ENCODE measurements at places on chromosomes 16 and 17.

GRCh38 chr16:48187779-48188178 lies 32.0 kb upstream of the ABCC12 start:
- no peak for DNase-seq

DNA sequence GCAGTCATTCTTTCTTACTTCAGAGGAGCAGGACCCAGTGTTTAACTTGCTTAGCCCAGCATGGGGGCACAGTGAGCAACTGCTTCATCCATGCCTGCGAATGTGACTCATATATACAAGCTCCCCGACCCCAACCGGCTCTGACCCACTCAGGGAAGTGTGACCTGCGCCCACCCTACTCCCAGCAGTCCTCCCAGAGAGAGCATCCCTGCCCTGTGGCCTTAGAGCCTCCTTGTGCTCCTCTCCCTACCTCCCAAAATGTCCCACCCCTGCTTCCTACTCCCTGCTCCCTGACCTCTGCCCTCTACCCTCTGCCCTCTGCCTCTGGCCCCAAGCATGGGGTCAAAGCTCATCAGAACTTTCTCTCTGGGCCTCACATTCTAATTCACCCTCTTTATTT lies 46.9 kb upstream of the DLX4 start:
- no peak for DNase-seq

- DNase-seq, result no peak
Observed at GRCh38 chr16:66083171-66083570, 283.3 kb upstream of the CDH5 start.

DNA sequence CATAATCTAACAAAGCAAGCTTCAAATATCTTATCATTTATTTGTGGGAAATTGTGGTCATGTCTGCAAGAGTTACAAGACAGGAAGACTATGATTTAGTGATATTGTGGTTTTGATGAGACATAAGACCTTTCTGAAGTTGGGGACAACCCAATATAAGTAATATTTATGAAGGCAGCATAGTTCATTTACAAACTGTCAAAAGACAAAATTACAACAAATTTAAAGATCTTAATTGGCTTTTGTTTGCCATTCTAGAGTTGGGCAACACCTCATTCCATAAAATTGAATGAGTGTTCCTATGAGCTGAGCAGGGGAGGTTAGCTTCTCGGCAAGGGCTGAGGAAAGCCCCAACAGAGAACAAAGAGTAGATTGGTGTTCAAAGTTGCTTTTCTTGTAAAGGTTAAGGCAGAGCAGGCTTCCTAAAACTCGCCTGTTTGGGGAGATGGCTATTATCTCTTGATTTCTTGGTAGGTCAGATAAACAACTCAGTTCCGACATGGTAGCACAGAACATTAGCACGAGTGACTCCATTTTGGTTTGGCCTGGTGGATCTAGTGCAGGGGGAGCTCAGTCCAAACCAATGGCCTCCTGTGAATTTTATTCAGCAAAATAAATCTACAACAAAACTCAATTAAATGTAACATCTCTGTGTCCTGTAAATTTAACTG lies 10.9 kb upstream of the MMD start:
- DNase-seq, result no peak

GRCh38 chr16:72501739-72502593 lies 330.0 kb upstream of the PMFBP1 start:
- DNase-seq, result no peak

GRCh38 chr17:77436481-77436880 lies 295.7 kb downstream of the SEC14L1 start:
- DNase-seq, result no peak

GRCh38 chr17:29005936-29006511 lies at the start of gene SEZ6:
Gene SEZ6, minus strand, starts transcription at chr17:29006033. Its CDS starts 164 bp downstream, at chr17:29005869.
- DNase-seq, result no peak

DNA sequence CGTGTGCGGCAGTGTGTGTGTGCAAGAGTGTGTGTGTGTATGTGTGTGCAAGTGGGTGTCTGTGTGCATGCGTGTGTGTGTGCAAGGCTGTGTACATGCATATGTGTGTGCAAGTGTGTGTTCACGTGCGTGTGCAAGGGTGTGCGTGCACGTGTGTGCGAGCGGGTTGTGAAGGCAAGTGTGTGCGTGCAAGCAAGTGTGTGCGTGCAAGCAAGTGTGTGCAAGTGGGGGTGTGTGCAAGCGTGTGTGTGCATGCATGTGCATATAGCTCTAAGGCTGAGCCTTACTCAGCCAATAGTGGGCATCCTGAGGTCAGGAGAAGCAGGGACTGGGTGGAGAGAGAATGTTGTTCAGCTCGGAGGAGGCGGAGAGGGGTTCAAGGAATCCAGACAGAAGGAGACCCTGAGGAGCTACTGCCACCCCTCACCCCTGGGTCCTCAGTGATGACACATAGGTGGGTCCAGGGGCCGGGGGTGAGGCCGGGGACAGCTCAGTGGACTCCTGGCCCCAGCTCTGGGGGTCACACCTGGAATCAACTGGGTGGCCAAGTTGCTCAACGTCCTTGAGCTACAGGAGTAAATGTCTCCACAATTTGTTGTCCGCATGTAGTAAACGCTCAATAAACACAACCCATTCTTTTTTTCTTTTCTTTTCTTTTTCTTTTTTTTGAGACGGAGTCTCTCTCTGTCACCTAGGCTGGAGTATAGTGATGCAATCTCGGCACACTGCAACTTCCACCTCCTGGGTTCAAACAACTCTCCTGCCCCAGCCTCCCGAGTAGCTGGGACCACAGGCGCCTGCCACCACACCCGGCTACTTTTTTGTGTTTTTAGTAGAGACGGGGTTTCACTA lies 1.8 kb downstream of the PRR29 start:
- DNase-seq, result no peak

- no peak for DNase-seq
Observed at GRCh38 chr17:54838651-54839421, 61.8 kb upstream of the TOM1L1 start.

DNA sequence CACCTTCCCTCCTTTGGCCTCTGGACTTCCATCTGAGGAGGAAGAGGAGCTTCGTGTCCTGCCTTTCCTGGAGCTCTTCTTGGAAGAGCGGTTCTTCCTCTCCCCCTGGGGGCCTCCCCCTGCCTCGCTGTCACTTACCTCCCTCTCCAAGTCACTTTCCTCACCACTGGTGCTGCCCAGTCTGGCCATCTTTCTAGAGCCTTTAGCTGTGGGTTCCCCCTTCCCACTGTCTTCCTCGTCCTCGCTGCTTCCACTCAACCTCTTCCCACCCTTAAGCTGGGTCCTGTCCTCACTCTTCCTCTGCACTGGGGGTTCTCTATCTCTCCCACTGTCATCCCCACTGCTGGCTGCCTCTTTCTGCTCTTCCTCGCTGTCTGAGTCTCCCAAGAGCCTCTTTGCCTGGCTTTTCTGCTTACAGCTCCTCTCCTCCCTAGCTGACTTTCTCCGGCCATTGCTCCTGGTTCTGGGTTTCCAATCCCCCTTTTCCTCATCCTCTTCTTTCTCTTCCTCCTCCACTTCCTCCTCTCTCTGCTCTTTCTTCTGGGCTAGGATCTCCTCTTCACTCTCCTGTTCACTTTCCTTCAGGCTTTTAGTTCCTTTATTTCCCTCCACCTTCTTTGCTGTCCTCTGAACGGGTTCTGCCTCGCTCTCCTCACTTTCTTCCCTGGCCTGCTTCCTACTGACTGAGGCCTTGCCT lies 1.4 kb downstream of the HIRIP3 start:
- no peak for DNase-seq

GRCh38 chr17:3963237-3964201 lies 718 bp downstream of the ATP2A3 start:
- peak; percentile 42 for DNase-seq

DNA sequence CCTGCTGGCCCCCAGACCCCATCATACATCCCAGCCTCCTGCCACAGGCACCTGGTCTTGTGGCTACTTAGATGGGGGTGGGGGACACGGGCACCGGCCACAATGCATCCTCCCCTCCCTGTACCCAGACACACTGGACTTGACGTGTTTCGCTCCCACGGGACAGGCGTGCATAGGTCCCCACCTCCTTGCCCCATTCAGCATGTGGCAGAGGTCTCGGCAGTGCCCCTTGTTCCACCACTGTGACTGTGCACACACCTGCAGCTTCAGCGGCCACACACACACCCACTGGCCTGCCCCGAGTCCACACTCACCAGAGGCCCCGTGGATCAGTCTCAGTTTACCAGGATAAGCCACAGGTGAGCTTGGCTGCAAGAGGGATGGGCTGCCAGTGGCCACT lies 109.6 kb downstream of the ENGASE start:
- DNase-seq, result no peak

DNA sequence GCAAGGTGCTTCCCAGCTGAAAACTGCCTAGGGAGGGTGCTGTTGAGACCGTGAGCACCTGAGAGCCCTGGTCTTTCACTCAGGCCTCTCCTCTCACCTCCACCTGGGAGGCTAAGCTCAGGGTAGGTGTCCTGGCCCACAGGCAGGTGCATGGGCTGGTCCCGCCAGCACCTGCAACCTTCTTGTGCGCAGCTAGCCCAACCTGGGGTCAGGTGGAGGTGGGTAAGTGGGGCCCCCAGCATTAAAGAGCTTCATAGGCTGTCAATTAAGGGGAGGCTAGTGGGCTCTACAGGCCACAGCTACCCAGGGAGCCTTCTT lies 8.7 kb downstream of the ADCY7 start:
- DNase-seq, result no peak

GRCh38 chr16:88969361-88969831 lies 7.6 kb downstream of the CBFA2T3 start:
- no peak for DNase-seq

DNA sequence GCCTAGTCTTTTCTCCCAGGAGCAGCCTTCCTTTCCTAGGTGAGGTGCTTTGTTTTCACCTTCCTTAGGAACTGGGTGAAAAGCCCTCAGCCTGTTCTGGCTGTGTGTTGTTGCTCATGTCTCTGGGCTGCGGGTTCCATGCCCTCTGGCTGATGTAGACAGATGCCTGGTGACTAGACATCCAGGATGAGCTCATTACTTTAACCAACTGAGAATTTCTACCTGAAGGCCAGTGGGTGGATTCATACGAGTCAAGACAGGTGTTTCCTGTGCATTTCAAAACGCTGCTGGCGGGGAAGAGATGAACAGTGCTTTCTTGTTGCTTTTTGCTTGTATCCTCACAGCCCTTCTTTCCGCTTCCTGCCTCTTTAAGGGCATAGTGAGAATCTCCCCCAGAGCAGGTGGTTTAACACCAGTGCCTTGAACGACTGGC lies 22.3 kb downstream of the SAP30BP start:
- no peak for DNase-seq

DNA sequence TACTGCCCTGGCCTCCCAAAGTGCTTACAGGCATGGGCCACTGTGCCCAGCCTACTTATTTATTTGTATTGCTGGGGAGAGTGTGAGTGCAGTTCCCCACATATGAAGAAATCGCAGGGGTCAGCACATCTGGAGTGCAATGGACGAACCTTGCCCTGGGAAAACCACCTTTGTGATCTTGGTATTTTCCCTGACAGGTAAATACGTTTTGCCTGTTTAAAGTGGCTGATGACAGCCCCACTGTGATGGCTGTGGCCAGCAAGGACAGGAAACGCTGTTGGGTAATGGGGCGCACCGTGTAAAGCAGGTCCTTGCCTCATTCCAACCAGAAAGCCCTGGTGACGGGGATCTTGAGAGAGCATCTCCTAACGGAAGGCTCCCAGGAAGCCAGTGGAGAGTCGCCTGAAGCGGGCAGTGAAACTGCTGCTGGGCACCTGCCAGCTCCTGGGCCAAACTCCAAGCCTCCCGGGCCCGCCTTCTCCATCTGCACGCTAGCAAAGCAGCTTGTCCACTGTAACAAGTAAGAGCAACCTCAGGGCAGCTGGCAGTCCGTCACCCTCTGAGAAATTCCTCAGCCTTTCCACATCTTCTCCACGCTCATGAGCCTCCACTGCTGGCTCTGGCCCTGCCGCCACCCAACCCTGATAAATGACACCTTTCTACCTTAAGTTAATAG lies 17.5 kb downstream of the EMC8 start:
- DNase-seq, result no peak

DNA sequence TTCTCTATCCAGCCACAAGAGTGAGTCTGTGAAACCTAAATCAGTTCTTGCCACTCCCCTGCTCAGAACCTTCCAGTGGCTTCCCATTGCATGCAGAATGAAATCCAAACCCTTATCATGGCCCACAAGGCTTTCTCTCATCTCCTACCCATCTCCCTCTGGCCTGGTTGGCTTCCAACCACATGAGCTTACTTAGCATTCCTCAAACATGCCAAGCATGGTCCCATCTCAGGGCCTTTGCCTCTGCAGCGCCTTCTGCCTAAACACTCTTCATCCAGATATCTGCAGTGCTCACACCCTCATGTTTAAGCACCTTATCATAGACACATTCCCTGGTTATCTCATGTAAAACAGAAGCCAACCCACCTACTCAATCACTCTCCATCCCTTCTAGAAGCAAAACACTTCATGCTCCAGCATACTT lies 15.5 kb downstream of the TK2 start:
- no peak for DNase-seq

GRCh38 chr17:82225368-82226029 lies 3.3 kb upstream of the SLC16A3 start:
- DNase-seq, result no peak

GRCh38 chr16:64408699-64409098 lies 713.2 kb downstream of the CDH11 start:
- DNase-seq, result no peak

- DNase-seq, result no peak
Observed at GRCh38 chr16:9077091-9077809, 14.2 kb upstream of the HAPSTR1 start.

DNA sequence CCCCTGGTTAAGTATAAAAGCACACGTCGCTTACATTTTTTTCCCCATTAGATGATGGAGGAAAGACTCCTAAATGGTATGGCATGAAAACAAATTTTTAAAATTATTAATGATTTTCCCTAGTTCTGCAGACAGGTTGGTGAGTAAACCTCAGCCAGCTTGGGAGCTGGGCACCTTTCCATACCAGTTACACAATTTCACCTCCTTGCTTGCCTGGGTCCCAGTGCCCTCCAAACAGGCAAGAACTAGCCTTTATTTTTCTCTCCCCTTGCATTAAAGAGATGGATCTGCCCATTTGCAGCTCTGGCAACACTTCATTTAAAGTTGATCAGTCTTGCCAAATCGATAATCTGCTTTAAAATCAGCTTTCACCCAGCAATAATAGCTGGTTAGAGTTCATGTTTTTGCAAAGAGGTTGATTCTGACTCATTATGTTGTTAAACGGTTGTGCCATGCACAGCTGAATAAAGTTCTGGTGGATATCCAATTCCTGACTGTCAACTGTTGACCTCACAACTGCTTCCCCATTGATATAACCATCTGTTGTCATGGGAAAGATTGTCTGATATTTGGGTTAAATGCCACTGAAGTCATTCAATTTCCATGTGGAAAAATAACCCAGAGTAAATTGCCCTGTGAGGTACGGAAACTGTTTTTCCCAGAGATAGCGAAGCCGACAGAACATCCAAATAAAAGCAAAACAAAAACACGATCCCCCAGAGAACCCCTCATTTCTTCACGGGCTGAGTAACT lies 1.3 kb downstream of the C17orf58 start:
- no peak for DNase-seq

DNA sequence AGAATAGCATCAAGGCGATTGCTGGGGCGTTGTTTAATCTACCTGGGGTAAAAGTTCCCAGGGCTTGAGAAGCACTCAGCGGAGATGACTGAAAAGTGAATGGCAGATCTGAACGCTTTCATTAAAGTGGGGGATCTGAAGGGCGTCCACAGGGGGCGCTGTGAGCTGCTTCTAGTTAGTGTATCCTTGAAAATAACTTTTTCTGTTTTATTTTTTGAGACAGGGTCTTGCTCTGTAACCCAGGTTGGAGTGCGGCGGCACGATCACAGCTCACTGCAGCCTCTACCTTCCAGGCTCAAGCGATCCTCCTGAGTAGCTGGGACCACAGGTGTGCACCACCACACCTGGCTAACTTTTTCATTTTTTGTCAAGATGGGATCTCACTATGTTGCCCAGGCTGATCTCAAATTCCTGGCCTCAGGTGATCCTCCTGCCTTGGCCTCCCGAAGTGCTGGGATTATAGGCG lies 360.4 kb downstream of the SEC14L1 start:
- no peak for DNase-seq
